ENCODE measurements at places on chromosomes 2 and 18. TPM values are rescaled to one million over a fixed set of nuclear protein-coding genes. Genes with fewer than 3 reads are reported as not detected.

UNC80 gene
- 2.2 TPM for polyA plus RNA-seq

FEV gene
- polyA plus RNA-seq = not detected

GRCh38 chr2:84801811-84802210 lies 79.1 kb downstream of the TRABD2A start:
- DNase-seq = no peak

DNA sequence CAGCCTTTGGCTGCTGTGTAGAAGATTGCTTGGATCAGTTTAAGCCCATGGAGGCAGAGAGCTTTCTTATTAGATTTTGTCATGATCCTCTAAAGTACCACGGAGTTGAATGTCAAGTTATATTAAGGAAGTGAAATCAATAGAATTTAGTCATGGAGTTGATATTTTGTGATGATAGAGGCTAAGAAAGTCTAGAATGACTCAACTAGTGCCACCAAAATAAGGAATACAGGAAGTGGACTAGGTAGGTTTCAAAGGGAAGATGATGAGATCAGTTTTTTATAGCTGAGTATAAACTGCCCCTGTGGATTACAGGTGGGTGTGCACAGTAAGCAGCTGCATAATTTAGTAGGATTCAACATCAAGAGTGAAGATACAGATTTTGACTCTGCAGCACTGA lies 25.2 kb downstream of the FBXO36 start:
- DNase-seq = no peak

- no peak for DNase-seq
These were observed 161.3 kb downstream of the DTNA start for GRCh38 chr18:34871435-34871834.

SRD5A2 gene
- polyA plus RNA-seq = 0.13 TPM

DNA sequence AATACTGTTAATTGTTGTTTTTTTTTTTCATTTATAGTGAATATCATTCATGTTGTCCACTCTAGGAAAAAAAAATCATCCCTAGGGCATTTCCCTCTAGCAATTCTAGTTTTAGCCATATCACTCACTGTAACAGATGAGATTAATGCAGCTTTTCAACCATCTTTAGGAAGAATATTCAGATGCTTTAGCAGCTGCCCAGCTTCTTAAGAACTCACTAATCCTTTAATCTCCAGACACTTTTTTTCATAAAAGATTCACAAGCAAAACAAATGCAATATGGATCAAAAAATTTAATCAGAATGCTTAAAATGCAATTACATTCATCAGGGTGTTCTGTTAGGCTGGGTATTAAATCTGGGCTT lies 692.6 kb downstream of the ERBB4 start:
- DNase-seq = no peak

ANKRD29 gene
- 0.93 TPM for polyA plus RNA-seq

IL1A gene
- 0.17 TPM for polyA plus RNA-seq

DNA sequence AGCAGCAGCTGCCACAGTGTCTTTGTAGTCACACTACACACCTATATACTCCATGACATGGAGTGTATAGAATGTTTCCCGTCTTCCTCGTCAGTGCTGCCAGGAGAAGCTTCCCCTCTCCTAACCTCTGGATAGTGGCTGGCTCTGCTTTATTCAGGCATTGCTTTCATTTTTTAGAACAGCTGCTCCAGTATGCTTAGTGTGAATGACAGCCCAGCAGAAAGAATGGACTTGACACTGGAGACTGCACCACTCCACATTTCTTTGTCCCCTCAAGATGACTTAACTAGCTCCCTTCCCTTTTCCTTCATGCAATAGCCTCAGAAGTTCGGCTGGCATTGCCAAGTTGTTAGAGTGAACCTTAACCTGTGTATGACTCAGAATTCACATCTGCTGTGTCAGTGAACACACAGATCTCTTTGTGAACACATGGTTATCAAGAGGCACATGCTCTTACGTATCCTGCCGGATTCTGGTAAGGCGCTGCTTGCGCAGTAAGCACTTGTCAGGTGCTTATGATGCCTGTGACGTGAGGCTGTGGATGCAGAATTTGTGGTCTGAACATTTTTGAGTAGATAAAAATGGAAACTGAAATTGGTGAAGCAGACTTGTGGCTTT lies 73.9 kb downstream of the NEDD4L start:
- no peak for DNase-seq

DNA sequence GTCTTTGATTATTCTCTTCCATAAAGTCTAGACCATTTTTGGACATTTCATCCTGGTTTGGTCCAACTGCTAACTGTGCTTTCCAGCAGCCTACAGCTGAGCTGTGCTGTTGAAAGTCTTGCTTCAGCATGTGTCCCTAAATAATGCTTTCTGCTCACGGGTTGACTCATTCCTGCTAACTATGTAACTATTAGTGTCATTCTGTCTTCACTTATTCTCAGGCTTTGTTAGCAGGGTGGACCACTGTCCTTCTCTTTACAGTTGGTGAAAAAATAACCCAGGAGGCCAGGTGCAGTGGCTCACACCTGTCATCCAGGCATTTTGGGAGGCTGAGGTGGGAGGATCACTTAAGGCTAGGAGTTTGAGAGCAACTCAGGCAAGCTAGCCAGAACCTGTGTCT lies 8.9 kb downstream of the ADAM23 start:
- no peak for DNase-seq

- no peak for DNase-seq
These were observed 12.3 kb downstream of the ARL6IP6 start for GRCh38 chr2:152730591-152731333.

- no peak for DNase-seq
These were observed 5.7 kb downstream of the ACTR1B start for GRCh38 chr2:97657986-97658690.

GRCh38 chr2:74188018-74188601 lies 9.4 kb upstream of the MOB1A start:
- DNase-seq = no peak

DNA sequence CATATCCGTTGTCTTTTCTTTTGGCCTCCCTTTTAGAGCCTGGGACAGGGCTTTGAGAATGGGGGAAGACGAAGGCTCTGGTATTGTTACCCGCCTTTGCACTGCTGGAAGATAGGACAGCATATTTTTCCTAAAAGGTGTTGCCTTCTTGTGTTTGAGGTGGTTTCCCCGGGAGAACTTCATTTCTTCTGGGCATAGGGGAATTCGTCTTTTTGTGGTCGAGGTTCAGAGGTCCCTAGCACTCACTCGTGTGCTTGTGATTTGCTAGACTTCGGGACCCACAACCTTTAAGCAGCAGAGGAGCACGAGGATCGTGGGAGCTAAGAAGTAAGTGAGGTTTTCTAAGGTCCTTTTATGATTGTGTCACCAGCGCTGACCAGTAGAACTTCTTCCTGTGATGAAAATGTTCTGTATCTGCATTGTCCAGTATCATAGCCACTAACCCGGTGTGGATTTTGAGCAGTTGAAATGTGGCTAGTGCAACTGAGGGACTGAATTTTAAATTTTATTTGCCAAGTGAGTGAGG lies 611 bp downstream of the ZNF512 start:
- no peak for DNase-seq

- no peak for DNase-seq
These were observed 617.1 kb upstream of the GYPC start for GRCh38 chr2:126038861-126039260.

- no peak for DNase-seq
These were observed 41.5 kb downstream of the SUCLG1 start for GRCh38 chr2:84417453-84418145.

GRCh38 chr2:36541891-36542595 lies 55.9 kb downstream of the FEZ2 start:
- no peak for DNase-seq

- DNase-seq = no peak
These were observed 284.6 kb downstream of the MYT1L start for GRCh38 chr2:2046497-2046896.

UGT1A5 gene
- not detected for polyA plus RNA-seq

WDR35 gene
- polyA plus RNA-seq = 43.1 TPM

DNA sequence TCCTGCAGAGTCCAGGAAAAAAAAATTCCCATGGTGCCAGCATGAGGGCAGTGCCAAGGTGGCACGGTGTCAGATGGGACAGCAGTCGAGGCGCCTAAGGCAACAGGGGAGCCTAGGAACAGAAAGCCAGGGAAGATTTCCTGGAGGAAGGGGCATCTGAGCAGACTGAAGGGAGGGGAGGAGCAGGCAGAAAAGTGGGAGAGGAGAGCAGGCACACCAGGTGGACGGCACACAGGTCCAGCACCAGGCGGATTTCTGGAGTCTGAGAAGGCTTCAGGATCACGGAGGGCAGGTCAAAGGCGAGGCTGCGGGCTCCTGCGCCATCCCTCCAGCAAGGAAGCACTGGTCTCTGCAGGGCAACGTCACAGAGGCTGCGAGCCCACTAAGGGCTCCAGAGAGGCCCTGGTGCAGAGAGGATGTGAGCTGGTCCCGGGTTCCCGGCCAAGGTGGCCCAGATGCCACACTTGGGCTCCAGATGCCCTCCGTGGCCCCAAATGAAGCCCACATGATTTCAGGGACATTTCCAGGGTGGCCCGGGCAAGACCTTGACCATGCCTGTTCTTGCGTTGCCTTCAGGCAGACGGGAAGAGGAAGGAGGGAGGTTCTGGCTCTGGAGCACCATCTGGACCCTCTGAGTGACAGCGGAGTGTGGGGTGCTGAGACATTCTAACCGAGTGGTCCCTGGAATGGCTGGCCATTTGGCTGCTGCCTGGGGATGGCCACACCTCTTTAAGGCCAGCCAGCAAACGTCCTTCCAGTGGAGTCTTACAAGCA lies 4.1 kb downstream of the HS6ST1 start:
- no peak for DNase-seq

OTOS gene
- not detected for polyA plus RNA-seq

GRCh38 chr2:86031151-86031550 lies 74.5 kb downstream of the POLR1A start:
- no peak for DNase-seq

GNAL gene
- polyA plus RNA-seq = 4.9 TPM

- no peak for DNase-seq
These were observed 450.7 kb upstream of the SLC14A2 start for GRCh38 chr18:45164551-45164950.

DNA sequence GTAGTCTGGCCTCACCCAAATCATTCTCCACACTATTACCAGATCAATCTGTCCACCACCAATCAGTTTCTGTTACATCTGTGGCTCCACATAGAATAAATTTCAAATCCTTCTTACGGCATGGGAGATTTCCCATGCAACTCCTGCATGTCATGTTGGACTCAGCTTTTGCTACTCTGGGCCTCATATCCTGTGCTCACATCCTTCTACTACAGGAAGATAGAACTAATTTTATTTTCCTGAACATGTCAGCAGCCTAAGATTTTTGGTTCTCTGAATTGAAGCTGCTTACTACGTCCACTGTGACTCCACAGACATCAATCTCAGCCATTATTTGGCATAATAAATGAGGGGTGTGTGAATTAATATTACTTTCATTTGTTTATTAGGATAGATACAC lies 181.1 kb downstream of the CCDC85A start:
- no peak for DNase-seq

DNA sequence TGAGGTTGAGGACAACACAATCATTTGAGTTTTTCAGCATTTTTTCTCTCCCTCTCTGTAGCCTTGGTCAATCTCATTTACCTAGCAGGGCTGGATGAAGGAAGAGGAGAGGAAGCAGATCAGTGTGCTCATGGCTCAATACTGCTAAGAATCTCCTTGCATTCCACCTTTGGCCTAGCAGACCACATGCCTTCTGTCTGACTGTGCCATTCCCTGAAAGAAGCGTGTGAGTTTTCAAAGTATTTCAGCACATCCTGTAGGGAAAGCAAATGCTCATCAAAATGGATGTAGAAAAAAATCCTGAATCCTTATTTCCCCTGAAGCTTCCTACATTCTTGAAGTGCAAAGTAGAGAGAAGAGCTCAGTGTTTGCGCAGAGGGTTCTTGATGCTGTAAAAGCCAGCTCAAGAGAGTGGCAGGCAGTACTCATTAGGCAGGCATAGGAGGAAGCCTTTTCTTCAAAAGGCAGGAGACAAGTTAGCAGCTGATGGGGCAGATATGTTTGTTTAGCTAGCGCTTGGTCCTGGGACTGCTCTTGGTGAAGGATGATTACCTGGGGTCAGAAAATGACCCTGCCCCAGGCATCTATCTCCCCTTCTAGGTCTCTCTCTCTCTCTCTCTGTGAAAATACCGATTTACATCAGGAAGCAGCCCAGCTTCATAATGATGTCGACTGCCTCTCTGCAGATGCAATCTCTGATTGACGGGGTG lies 14.4 kb upstream of the PIK3C3 start:
- no peak for DNase-seq

DNA sequence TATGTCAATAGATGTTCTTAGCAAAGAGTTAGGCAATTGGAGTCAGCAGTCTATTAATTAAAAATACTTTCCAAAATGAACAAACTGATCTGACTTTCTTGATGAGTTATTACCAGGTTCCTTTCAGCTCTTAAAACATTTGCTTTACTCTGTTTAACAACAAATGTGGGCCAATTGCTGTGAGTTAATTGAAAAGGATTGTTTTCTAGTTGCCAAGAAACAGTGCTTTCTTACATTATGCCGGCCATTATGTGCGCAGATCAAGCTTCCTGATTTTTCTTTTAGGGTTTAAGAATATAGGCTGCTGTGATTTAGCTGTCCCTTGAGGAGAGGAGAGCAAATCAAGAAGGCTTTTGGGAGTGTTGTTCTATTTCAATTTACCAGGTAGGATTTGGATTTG lies 50.5 kb upstream of the ITPRID2 start:
- DNase-seq = no peak

CRYGC gene
- polyA plus RNA-seq = not detected

SKA1 gene
- 10.0 TPM for polyA plus RNA-seq

DNA sequence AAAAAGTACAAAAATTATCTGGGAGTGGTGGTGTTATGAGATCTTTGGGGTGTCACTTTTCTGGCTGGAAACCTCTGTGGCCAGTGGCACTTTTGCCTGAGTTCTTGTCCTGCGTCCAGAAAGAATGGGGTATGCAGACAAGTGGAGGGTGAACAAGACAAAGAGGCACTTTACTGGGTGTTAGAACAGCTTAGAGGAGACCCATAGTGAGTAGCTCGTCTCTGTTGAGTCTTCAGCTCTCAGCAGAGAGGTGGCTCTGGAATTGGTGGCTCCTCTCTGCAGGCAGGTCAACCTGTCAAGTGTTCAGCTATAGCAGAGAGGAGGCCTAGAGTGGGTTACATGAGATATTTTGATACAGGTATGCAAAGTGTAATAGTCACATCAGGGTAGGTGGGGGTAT lies 26.1 kb downstream of the CRYGD start:
- no peak for DNase-seq

PLA2R1 gene
- polyA plus RNA-seq = 117 TPM

DNA sequence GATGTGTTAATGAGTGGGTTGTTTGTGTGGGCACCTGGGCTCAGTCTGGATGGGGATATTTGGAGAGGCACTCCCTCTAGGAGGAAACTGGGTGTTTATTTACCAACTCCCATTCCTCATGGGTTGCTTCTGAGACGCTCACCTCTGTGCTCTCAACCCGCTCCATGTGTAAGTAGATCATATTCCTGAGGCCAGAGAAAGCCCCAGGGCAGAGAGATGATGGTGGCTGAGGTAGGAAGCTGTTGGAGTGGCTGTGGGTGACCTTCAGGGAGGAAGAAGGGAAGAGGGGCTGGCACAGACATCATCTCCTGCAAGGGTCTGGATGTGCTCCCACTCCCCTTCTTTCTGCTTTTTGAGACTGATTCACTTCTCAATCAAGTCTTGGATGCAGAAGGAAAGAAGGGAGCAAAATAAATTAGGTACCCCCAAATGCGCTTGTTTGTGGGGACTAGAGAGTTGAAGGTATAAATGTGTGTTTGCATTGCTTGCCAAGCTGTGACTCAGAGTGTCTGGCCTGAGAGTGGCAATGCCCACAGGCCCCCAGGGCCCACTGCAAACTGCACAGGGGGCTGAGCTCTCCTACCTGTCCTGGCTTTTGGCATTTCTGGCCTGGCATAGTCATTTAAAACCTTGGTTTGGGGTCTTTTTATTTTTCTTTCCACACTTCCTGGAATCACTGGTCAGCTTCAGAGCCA lies 57.2 kb upstream of the TNP1 start:
- DNase-seq = no peak

CACNB4 gene
- 15.5 TPM for polyA plus RNA-seq
